GM23338 (cell line): ENCODE measurements at places on chromosomes 6 and 20.

DNA sequence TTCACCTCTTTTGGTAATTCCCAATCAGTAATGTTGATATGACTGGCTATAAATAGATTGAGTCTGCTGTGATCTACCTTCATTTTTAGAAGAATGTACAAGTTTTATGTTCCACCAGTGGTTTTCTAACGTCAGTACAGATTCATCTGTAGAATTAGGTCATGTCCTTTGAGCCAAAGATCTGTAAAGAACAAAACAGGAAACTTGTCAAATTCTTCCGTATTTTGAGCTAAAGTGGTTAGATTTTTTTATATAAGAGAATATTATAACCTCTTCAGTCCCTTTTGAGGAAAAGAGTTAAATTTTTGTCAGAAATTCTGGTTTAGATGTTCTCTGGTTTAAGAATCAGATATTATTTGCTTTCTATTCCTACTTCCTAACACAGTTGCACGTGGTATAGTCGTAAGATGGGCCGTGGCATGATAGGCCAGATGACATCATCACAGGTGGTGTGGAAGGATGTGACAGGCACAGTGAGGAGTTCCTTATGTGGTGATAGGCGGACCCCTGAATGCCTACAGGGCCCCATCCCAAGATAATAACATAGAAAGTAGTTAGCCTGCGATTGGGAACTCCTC lies 62.3 kb downstream of the SNX9 start:
- DNase-seq = no peak

GRCh38 chr6:136975089-136975715 lies 53.1 kb downstream of the SLC35D3 start:
- DNase-seq = no peak

DNA sequence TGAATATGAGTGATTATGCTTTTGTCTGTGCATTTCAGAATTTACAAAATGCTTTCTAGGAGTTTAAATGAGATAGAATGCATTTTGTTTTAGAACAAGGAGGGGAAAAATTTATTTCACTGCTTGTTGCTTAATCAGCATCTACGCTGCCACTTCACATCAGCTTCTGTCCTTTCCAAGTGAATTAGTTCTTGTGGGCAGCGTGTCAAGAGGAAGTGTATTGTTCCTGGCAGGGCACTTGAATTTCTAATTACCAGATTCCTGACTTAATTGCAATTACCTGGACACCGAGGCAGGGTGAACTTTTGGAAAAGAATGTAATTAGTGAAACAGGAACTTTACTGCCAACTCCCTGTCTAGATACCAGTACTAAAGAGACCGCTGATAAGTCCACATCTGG lies 263.5 kb downstream of the TMEM242 start:
- DNase-seq = no peak

DNA sequence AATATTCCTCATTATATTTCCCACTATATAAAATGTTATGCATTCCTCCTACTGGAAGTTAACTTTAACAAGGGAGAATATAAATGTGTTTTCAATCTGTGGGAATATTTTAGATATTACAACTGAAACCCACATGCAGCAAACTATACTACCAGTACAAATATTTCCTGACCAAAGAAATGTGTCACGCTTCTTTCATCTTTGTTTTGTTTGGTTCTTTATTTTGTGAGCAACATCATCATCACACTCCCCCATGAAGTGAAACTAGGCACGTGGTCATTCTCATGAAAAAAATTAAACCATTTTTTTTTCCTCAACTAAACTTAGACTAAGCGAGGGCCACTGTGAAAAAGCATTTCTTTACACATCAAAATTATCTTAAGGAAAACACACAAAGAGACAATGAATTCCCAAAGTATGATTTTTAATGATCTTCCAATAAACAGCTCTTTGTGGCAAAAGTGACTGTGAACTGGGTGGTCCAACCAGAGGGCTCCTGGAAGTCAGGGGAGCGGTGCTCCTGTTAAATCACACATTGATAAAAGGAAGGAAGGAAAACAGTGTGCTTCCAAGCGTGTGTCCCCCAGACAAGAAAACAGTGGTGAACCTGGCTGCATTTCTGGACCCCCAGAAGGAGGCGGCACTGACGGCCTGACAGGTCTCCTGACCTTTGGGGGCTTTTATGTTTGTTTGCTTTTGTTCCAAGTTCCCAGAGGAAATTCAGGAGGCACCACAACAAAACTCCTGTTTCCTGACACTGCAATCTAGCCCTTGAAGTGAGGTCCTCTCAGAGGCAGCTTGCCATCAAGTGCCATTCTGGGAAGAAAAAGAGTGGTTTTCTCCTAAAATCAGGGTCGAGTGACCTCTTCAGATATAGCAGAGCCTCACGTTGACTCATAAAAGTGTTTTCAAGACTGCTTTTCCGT lies 166.8 kb upstream of the FOXQ1 start:
- DNase-seq = no peak

DNA sequence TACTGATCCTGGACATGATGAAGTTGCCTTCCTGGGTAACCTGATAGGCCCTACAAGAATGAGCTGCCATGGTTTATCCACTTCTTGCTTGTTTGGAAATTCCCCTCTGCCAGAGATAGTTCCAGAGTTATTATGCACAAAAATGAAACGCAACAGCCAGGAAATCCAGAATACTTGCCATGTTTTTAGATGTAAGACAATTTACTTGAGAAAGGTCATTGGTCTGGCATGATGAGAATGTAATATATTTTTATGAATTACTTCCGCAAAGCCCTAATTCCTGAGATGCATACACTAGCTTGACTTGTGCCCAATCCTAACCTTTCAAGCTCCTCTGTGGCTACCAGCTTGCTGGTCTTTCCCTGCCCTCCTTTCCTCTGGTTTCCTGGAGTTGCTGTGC lies 27.9 kb upstream of the NT5E start:
- no peak for DNase-seq

DNA sequence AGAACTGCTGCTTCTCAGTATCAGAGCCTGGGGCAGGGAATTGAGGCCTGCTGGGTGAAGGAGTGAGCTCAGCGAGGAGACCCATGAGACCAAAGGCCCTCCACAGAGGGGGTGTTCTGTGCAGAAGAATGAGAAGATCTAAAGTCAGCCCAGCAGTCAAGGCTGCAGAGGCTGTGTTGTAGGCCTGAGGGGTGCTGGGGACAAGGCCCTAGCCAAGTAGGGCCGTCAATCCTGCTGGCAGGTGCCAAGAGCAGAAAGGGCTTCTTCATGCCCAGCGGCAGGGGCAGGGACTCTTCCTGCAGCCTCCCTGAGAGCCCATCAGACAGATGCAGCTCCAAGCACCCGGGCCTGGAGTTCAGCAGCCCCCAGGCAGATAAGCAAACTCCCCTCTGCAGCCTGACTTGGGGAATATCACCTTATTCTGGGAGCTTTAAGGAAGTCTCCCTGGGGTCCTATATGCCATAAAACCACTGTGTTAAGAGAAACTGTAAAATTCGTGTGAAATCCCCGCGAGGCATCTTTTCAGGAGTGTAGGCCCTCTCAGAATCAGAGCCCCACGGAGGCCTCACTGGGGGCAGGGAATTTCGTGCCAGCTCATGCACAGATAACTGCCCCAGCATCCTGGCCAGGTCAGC lies 9.0 kb downstream of the CCDC167 start:
- no peak for DNase-seq

DNA sequence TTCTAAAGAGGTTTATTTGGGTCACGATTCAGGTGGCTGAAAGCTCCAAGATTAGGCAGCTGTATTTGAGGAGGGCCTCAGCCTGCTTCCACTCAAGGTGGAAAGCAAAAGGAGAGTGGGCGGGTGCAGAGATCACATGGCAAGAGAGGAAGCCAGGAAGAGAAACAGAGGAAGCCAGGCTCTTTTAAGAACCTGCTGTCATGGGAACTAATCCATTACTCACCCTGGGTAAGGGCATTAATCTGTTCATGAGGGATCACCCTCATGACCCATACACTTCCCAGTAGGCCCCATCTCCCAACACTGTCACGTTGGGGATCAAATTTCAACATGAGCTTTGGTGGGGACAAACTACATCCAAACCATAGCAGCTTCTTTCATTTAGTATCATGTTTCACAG lies 53.9 kb downstream of the DHX35 start:
- no peak for DNase-seq

DNA sequence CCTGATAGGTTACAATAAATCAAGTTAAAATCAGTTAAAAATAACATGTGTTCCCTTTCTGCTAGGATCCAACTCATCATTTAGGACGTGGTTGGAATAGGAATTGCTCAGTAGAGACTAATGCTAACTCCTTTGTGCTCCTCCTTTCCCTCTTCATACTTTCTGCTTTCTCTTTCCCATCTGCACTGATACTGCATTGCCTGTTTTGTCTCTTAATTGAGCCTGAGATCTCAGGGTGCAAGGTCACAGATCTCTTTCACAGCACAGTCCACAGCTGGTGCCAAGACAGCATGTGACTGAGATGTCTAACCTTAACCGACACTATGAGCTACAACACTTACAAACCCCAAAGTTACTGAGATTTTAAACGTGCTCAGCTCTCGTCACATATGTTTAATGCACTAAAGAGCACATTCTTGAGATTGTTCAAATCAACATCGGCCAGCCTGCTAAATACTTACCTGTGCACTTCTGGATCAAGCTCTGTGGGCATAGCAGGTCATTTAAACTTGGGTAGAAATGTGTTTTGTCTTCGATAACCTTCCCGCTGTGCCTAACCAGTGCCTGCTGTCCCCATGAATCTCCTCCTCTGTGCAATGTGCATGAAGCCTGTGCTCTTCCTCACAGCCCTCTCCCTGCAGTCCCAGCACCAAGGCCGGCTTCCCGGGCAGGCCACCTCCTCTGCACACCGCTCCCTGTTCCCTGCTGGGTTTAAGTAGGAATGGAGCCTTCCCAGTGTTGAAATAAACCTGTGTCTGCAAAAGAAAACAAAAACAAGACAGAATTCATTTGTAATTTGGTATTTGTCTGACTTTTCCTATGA lies 39.6 kb upstream of the AFDN start:
- DNase-seq = no peak

DNA sequence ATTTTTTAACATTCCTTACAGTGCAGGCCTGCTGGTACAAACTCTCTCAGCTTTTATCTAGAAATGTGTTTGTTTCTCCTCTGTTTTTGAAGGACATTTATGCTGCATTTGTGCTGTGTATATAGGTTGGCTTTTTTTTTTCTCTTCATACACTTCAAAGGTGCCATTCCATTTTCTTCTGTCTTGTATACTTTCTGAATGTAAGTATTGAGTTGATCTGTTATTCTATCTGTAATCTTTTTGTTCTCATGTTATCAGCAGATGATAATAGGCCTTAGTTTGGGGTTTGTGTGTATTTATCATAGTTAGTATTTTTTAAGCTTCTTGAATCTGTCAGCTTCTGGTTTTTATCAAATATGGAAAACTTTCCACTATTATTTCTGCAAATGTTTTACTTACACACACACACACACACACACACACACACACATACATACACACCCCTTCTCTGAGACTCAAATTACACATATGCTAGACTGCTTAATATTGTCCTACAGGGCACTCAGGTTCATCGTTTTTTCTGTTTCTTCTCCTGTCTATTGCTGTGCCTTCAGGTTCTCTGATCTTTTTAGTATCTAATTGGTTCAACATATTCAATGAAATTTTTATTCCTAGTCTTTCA lies 74.6 kb downstream of the RPP40 start:
- no peak for DNase-seq

DNA sequence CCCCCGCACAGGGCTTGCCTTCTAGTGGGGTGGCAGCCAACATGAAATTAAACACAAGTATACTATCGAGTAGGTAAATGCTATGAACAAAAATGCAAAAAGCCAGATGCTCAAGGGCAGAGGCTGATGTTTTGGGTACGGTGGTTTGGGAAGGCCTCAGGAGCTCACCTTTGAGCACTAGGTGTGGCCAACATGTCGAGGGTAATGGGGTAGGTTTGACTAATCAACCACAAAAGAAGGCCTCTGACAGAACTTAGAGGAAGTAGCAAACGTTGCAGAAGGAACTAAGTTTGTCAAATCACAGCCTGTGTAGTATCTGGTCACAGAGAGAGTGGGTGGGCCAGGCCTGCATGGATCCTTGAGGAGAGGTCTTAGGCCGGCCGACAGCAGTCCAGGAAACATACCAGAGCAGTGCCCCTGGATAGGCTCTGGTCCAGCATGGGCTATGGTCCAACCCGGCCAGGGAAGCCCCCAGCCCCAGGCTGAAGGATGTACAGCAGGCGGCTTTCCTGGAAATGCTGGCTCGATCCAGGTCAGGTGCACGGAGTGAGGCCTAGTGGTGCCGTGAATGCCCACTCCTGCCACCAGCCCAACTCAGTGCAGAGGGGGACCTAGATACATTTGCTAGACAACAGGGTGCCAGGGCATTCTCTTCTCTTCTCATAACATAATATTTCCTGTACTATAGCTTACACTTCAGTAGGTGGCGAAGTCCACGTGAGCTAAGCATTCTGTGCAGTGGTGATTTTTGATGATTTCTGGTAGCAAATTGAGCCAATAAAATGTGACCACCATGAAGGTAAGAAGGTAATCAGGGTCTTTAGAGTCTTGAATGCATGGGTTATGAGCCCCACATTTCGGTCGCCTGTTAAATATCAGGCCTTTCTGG lies 56.3 kb upstream of the CD93 start:
- no peak for DNase-seq

DNA sequence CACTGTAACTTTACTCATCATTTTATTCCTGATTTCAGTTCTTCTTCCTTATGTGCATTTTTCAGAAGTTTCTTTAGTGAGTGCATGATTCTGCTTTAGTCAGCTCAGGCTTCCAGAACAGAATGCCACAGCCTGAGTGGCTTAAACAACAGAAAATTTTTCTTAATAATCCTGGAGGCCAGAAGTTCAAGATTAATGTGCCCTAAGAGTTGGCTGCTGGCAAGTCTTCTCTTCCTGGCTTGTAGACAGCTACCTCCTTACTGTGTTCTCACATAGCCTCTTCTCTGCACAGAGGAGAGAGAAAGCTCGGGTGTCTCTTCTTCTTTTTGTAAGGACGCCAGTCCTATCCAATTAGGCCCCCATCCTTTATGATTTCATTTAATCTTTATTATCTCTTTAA lies 443.1 kb upstream of the RGS17 start:
- DNase-seq = no peak

- DNase-seq = no peak
Observed at GRCh38 chr6:60679175-60679574, 1606.8 kb downstream of the KHDRBS2 start.
